ENCODE measurements at places on chromosomes 3 and 15. TPM values are rescaled to one million over a fixed set of nuclear protein-coding genes. Genes with fewer than 3 reads are reported as not detected.

LNP1 gene
- total RNA-seq: 3.4 TPM

CCR4 gene
- not detected for total RNA-seq

DNA sequence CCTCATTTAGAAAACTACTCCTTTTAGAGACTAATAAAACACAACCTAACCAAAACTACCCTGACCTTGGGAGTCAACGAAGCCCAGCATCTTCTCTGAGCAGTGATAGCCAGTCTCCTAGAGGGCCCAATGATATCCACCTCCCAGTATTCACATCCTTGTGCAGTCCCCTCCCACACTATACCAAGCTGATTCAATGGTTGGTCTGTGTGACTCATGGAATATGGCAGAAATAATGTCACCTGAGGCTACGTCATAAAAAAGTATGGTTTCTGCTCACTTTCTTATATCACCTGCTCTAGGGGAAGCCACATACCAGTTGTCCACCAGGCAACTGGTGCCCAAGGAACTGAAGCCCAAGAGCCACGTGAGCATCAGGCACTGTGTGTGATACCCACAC lies 21.4 kb upstream of the USF3 start:
- peaks cover 30% of the 10 kb centered on the region for H3K36me3 ChIP-seq
- H3K27ac ChIP-seq: no peak overlapping the region
- no peaks in the 10 kb centered on the region for H3K27me3 ChIP-seq
- H3K4me1 ChIP-seq: no peaks in the 10 kb centered on the region
- no peak overlapping the region for H3K4me3 ChIP-seq

GRCh38 chr3:190302212-190302867 lies 19.9 kb downstream of the CLDN1 start:
- DNase-seq: no peak
- H3K27me3 ChIP-seq: no peaks in the 10 kb centered on the region
- H3K4me3 ChIP-seq: no peak overlapping the region
- peaks cover 8% of the 10 kb centered on the region for H3K4me1 ChIP-seq
- no peak overlapping the region for H3K27ac ChIP-seq

DNA sequence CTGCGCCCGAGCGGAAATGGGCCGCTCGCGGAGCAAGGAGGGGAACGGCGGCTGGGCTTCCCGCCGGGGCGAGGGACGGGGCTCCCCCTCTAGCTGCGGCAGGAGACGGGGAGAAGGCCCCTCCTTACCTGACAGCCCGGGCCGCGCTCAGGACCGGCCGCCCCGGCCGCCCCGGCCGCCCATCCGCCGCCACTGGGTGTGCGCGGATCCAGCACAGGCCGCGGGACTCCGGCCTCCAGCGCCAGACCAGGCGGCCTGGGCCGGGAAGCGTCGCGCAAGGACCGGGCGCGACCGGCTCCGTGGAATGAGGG lies 296 bp downstream of the TPRA1 start:
- peaks cover 17% of the 10 kb centered on the region for H3K4me1 ChIP-seq
- peak overlapping the region; percentile 97 for H3K4me3 ChIP-seq
- peaks cover 10% of the 10 kb centered on the region for H3K27me3 ChIP-seq
- no peak for DNase-seq

DNA sequence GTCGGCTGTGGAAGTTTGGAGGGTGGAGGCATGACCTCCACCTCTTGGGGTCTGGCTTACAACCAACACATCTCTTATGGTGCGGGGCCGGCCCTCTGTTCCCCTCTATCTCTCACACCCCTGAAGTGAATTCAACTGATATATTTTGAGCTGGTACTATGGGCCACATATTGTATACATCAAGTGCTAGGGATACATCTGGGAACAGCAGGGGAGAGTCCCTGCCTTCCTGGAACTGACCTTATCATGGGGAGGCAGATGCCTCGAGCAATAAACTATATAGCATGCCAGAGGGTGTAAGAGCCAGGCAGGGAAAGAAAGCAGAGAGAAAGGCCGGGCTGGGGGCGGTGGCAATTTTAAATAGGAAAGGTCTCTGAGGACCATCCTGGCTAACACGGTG lies 60.4 kb upstream of the TRPM1 start:
- H3K4me1 ChIP-seq: peaks cover 22% of the 10 kb centered on the region
- no peaks in the 10 kb centered on the region for H3K27me3 ChIP-seq
- H3K4me3 ChIP-seq: no peak overlapping the region
- DNase-seq: no peak
- H3K36me3 ChIP-seq: no peaks in the 10 kb centered on the region

DNA sequence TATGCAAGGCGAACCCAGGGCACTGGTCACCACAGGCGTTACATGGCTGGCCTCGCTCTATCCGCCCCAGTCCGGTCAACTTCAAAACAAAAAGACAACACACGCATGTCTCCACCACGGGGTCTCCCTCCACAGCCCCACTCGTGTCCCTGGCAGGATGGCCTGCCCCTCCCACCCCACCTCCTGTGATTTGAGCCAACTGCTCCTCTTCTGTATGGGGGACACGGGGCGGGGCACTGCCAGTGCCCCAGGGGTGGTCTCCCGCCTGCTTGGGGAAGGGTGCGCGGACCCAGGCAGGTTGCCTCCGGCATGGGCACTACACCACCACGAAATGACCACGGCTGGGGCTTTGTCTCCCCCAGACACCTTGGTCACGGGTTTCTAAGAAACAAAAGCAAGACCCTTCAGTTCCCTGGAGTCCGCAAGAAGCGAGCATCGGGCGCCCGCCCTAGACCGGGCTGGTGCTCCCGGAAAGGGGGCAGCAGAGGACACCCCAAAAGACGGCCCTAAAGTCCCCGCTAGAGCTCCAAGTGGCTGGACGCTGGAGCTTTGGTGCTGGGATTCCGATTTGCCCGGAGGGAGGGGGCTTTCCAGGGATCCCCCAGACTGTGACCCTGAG lies 219.3 kb upstream of the PRICKLE2 start:
- H3K4me3 ChIP-seq: peak overlapping the region; percentile 89
- H3K27me3 ChIP-seq: peaks cover 60% of the 10 kb centered on the region
- no peak for DNase-seq
- no peak overlapping the region for H3K27ac ChIP-seq
- H3K36me3 ChIP-seq: no peaks in the 10 kb centered on the region
- H3K4me1 ChIP-seq: peaks cover 50% of the 10 kb centered on the region

DNA sequence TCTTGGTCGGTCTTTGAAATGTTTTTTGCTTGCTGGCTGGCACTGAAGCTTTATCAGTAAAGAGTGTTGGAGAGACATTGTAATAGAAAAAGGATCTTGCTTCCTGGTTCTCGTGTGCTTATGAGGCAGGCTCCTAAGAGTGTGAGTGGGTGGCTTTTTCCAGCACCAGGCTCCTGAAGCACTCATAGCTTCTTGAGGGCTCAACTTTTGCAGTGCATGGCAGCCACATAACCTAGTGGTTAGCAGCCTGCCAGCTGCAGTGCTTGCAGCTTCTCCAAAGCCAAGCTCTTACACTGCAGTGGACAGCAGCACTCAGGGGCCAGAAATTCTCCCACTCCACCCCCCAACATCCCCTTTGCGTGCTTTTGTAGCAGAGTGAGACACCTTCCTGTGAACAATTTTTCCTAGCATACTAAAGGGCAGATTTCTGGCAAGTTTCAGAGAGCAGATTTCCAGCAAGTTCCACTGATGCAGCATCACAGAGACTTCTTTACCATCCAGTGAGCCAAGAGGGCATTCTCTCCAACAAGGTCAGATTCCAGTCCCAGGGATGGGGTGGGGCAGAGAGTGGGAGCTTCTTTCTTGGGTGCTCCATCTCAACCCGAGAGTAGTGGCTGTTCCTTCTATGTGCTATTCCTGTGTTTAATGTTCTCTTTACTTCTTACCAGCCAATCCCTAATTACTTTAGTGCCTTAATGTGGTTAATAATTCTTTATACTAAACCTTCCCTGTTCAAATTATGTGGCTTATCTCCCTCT lies 15.8 kb upstream of the ARHGEF26 start:
- no peaks in the 10 kb centered on the region for H3K27me3 ChIP-seq
- peaks cover 15% of the 10 kb centered on the region for H3K4me1 ChIP-seq
- no peak overlapping the region for H3K4me3 ChIP-seq
- no peaks in the 10 kb centered on the region for H3K36me3 ChIP-seq

- no peak for DNase-seq
- H3K27me3 ChIP-seq: no peaks in the 10 kb centered on the region
- no peak overlapping the region for H3K4me3 ChIP-seq
- H3K4me1 ChIP-seq: no peaks in the 10 kb centered on the region
Measured at GRCh38 chr3:165466856-165467255, 270.7 kb upstream of the SLITRK3 start.

DNA sequence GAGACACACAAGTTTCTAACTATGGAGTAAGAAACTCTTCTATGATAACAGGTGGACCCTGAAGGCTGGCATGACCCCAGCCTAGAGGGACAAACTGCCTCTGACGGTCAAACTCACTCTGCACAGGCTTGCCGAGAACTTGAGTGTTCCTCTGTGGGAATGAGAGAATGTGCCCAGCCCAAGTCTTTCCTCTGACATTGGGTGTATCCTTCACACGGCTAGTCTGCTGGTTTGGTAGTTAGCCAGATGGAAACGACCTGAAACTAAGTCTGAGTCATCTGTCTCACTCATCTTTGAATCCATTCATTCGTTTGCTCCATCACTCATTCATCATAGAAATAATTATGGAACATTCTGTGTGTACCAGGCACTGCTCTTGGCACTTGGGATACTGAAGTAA lies 198.4 kb downstream of the ATP10A start:
- H3K27me3 ChIP-seq: peaks cover 5% of the 10 kb centered on the region
- no peak overlapping the region for H3K27ac ChIP-seq
- no peaks in the 10 kb centered on the region for H3K36me3 ChIP-seq
- H3K4me3 ChIP-seq: no peak overlapping the region
